ENCODE measurements at places on chromosomes 6 and 20.
A peak's percentile ranks its signal among the peaks of the same experiment; 100 is the strongest.

- no peak for DNase-seq
These were observed 4.0 kb downstream of the TMEM200A start for GRCh38 chr6:130369831-130370230.

GRCh38 chr6:15845492-15845891 is 182.7 kb upstream of the DTNBP1 start:
- no peak for DNase-seq

DNA sequence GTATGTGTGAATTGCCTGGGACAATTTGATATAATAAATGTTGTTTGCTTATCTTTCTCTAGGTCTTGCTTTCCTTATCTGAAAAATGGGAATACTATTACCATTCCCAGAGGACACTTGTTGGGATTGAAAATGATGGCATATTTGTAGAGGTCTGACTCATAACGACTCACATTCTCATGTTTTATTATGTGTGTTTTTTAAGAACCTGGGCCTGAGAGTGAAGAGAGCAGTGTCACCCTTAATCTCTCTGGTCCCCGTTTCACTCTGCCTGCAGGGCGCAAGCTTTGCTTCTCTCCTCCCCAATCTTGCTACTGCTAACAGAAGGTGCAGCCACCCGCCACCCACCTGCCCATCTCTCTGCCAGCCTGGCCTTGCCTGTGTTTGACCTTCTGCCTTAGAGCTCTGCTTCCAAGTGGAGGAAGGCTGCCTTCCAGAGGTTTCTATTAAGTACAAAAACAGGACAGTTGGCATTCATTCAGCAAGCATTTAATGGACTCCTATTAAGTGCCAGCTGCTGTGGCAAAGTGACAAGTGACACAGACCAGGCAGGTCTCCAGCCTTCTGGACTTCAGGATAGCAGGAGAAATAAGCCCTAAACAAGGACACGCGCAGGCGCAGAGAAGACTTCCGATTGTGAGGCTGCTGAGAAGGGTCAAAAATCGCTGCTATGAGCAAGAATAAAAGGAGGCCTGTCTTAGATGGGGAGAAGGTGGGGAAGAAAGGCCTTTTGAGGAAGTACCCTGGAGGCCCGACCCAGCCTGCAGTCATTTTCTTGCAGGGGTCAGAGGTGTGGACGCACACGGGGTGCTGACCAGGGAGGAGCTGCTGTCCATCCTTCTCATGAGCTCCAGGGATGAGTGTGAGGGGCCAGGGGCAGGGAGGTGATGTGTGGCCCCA is 112.5 kb downstream of the JPH2 start:
- DNase-seq, result no peak

GRCh38 chr20:47764154-47764733 is 21.0 kb downstream of the SULF2 start:
- DNase-seq, result no peak

- DNase-seq, result peak; percentile 25
These were observed 9.3 kb upstream of the ATG5 start for GRCh38 chr6:106334646-106335448.

DNA sequence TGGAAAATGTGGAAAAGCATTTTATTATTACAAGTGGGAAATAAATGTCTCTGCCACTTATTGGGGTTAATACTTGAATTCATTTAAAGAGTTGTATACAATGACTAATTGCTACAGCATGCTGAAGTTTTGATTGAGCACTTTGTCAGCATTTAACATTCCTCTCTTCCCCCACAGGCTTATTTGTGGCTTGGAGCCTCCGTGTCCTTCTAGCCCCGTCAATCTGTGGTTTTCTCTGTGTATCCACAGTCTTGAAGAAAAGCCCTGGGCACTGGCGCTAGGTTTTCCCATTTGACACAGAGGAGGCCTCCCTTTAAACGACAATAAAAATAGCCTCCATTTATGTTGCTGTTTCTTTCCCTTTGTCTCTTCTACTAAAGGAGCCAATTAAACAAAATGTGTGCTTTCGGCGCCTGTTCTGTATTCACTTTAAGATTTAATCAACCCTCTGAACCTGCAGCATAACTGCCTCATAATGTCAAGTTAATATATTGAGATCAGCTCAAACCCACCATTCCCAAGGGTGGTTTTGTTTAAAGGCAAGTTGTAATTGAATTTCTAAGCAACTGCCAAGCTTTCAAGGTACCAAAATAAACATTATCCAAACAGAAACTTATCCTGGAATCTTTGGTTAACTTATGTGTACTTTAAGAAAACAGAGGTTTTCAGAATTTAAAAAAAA is 326.6 kb upstream of the RNF24 start:
- DNase-seq, result no peak

- no peak for DNase-seq
These were observed 132.0 kb downstream of the PCSK2 start for GRCh38 chr20:17358854-17359253.

- peak; percentile 7 for DNase-seq
These were observed 126.7 kb downstream of the BCAS1 start for GRCh38 chr20:53943522-53944291.

GRCh38 chr6:43636308-43636659 is 644 bp downstream of the MAD2L1BP start:
- DNase-seq, result no peak

DNA sequence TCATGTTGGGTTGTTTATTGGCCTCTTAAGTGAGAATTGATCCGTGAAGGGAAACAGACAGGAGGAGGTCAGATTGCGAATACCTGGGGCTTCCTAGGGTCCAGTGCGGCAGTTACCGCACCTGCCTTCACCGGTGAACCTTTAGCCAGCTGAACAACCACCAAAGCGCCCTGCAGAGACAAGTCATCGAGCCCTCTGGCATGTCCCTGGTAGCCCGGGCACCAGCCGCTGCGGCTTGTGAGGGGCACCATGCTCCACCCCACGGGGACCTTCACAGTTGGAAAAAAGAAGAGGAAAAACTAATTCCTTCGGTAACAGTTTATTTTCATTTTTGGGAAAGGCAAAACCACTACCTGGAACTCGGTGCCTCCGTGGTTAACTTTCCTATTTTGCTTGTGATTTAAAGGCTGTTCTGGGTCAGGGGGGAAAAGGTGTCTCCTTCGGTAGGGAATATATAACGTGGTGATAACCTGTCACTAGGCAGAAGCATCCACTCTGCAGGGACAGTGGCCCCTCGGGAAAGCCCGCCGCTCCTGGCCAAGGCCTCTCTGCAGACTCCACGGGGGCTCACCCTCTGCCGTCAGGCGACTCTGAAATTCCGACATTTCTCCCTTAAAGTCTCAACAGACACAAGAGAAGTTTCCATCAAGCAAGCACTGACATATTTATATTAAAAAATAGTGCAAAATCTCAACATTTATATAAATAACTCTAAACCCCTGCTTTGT is 30.7 kb upstream of the ZBP1 start:
- DNase-seq, result no peak

GRCh38 chr6:117481926-117482239 is 591 bp upstream of the DCBLD1 start:
- no peak for DNase-seq

DNA sequence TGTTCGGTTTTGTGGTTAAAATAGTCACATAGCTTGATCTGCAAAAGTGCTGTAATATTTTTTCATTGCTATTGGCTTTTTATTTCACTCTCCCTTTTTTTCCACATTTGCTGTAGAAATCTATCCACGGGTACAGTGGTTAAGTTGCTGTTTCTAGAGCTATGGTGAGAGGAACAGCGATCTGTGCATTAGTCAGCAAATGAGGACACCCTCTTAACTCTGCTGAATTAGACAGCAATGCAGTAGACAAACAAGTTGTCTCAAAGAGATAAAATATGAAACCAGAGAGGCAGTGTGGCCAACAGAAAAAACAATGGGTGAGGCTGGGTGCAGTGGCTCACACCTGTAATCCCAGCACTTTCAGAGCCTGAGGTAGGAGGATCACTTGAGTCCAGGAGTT is 17.6 kb upstream of the SYNJ2 start:
- no peak for DNase-seq

- DNase-seq, result peak; percentile 64
These were observed 37.1 kb downstream of the CD109 start for GRCh38 chr6:73732845-73733675.

- DNase-seq, result no peak
These were observed 230.6 kb downstream of the TMEM242 start for GRCh38 chr6:157092736-157093135.

DNA sequence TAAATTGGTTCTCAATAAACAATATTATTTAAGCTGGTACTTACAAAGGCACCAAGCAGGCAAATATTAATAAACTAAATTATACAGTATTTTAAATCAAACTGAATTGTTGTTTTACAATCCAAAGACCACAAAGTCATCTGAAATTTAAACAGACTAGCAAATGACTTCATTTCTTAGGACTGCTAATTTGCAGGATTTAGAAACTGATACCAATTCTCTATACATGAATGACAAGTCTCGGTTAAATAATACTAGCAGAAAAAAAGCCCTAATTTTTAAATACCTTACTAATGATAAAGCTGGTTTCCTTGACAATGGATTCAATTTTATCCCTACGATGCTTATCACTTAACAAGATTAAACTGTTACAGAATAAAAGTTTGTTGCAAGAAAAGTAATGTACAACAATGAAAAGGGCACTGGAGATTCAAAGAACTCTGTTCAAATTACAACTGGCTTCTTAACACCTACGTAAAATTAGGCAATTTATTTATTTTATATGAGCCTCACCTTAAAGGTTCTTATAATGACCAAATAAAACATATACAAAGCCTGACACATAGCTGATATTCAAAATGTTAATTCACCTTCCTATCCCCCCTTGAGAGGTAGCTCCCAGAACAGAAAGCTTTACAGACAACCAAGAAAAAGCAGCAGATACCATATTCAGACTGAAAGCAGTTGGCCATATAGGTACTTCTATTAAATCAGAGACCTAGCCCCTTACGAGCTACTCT is 33.1 kb downstream of the HBS1L start:
- no peak for DNase-seq

GRCh38 chr6:27332692-27333641 is 20.9 kb upstream of the POM121L2 start:
- DNase-seq, result peak; percentile 18

DNA sequence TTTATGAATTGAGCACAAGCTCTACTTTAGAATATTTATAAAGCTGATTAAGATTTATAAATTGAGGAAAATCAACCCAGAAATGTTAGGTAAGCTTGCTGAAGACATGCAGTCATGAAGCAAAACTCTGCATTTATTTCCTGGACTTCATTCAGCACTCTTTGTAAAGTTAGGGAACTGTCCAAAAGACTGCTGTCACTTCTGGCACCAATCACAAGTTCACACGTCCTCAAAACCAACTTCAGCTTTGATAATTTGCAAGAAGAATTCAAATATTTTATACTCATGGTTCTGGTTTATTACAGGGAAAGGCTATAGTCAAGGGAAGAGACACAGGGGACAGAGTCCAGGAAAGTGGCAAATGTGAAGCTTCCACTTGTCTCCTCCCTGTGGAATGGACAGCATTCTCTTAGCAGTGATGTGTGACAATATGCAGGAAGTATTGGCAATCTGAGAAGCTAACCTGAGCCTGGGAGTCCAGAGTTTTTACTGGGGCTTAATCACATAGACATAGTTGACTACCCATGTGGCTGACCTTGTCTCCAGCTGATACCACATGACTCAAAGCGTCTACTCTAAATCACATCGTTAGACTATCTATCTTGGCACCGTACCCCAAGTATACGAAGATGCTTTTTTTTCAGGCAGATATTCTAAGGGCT is 85.4 kb downstream of the PPP1R14C start:
- DNase-seq, result no peak

DNA sequence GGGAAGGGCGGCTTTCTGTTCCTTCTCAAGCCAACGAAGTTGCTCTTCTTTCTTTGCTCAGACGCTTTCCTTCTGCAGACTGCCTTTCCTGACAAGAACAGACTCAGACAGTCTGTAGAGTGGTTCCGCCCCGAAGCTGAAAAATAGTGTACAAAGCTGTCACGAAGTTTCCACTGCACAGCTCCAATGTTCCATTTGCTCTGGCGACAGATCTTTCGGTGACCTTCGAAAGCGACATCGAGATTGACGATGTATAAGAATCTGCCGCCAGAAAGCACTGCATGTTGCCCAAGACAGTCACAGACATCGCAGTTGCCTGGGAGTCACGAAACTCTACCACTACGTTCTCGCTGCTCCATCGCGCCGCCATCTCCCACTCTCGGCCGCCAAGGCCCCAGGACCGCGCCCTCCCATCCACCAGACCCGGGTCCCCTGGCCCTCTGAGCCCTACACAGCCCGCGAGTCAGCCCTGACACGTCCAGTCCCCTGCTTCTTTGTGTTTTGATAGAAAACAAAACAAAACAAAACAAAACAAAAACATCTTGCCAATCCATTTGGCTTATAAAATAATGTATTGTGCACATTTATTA is 42.1 kb upstream of the ZNF184 start:
- no peak for DNase-seq

DNA sequence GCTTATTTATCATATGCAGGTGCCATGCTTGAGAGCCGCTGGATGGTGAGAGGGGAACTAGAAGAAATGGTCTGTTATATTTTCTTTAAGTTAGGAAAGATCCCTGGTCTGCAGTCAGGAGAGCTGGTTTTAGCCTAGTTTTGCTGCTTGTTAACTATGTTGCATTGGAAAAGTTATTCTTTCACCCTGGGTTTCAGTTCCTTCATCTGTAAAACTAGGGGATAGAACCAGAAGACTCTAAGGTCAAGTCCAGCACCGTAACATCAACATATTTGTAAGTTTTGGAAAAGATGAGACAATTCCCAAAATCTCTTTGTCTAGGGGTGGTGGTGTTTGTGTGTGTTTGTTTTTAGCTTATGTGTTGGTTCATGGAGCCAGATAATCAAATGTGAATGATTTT is 304.0 kb downstream of the QKI start:
- no peak for DNase-seq

- DNase-seq, result no peak
These were observed 258.0 kb downstream of the HACE1 start for GRCh38 chr6:104601721-104602120.

GRCh38 chr6:155272353-155273232 is 8.8 kb downstream of the CLDN20 start:
- DNase-seq, result no peak

GRCh38 chr6:134398453-134398852 is 80.5 kb upstream of the SGK1 start:
- DNase-seq, result no peak

DNA sequence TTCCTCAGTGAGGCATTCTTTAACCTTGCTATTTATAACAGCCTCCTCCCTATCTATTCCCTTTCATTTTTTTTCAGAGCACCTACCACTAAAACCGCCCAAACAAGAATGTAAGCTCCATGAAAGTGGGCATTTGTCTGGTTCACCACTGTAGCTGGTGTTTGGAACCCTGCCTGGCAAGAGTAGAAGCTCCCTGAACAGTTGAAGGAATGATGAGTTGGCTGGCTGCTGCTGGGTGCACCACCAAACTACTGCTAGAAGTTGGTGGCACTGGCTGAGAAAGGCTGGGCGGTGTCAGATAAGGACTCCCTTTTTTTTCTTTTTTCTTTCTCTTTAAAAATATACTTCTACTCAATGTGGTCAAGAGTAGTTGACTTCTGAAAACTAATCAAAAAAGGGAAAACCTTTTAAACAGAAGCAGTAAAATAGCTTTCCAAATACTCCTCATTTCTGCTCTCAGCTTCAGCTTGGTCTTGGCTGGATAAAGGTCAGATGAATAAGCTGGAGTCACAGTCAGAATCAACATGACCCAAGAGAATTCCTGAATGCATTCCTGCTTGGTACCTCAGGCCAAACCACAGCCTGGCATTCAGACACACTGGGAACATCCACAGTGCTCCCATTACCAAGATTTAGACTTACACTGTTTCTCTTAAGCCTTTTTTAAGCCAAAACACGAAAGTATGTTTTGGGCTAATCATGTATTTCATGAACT is 38.0 kb downstream of the RTN4IP1 start:
- DNase-seq, result no peak
